ENCODE measurements at places on chromosomes 5 and 9. TPM values are rescaled to one million over a fixed set of nuclear protein-coding genes. Genes with fewer than 3 reads are reported as not detected.

Gene C9orf40
- total RNA-seq: 2.6 TPM

Gene RNF38
- 25.4 TPM for total RNA-seq

- DNase-seq: no peak
These were observed 42.2 kb upstream of the FCN1 start for GRCh38 chr9:134959971-134960310.

- no peak for DNase-seq
These were observed 98.7 kb upstream of the SLC28A3 start for GRCh38 chr9:84439250-84439649.

GRCh38 chr5:45037927-45038326 is 229.2 kb downstream of the MRPS30 start:
- DNase-seq: no peak

All from left cardiac atrium (tissue), 4 donors.